NCI-H1105 treated with DMSO at 0.1 percent for 48 hours (cell line): ENCODE measurements at places on chromosomes 2 and 18.
A peak's percentile ranks its signal among the peaks of the same experiment; 100 is the strongest.

GRCh38 chr2:224927011-224927410 lies 115.3 kb downstream of the DOCK10 start:
- DNase-seq: no peak

GRCh38 chr2:190534310-190535120 lies at the start of gene NEMP2:
Gene NEMP2, minus strand, starts transcription at chr2:190534722. Its CDS starts 67 bp downstream, at chr2:190534655.
- DNase-seq: peak; percentile 73

GRCh38 chr18:34729740-34730355 lies 19.8 kb downstream of the DTNA start:
- no peak for DNase-seq

DNA sequence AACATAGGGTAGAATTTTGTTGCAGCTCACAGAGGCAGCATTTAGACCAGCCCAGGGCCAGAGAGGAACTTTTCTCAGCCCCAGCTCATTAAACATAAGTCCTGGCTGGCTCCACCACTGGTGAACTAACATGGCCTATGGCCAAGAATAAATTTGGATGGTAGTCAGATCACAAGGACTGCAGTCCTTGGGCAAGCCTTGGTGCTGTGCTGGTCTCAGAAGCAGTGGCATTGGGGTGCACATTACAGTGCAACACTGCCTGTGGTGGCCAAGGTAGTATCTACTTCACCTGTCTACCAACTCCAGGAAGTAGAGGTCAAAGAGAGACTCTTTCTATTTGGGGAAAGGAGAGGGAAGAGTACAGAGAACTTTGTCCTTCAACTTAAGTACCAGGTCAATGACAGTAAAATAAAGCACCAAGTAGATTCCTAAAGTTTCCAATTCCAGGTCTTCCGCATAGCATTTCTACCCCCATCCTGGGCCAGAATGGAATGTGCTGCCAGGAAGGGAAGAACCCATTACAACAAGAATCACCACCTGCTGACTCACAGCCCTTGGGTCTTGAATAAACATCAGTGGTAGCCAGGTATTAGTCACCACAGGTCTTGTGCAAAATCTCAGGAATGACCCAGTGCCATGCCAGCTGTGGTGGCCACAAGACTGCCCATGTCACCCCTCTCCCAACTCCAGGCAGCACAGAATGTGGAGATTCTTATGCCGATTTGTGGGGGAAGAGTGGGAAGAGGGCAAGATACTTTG lies 155.4 kb upstream of the FSIP2 start:
- peak; percentile 35 for DNase-seq

DNA sequence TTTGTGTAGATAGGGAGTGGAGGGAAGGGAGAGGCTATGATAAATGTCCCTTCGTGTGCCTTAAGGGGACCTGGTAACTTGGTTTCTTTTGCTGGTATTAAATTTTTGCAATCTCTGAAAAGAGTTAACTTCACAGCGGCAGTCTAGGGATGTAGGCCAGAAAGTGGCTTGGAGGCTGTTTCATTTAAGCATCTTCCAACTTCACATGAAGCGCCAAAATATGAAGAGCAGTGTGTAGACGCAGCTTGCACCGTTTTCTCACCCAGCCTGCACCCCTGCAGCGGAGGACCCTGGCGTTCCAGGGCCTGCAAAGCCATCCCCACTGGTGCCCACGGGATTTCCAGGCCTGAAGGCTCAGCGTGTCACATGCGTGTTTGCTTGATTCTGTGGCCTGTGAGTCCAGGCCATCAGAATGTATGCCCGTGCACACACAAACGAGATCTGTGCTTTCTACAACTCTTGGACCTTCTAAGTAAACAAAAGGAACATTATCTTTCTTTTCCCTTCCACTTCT lies 87.2 kb upstream of the EPB41L3 start:
- no peak for DNase-seq

DNA sequence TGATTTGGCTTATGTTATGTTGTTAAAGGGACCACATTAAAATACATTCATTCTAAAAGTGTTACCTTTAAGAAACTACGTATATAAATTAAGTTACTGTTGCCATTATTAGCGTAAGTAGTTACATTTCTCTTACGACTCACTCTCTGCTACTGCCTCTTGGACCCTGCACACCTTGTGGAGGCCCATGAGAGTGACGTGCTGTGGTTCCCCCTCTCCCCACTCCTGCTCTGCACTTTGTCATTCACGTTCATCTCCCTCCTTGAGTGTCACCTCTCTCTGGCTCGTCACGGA lies 830 bp upstream of the MERTK start:
- DNase-seq: no peak

DNA sequence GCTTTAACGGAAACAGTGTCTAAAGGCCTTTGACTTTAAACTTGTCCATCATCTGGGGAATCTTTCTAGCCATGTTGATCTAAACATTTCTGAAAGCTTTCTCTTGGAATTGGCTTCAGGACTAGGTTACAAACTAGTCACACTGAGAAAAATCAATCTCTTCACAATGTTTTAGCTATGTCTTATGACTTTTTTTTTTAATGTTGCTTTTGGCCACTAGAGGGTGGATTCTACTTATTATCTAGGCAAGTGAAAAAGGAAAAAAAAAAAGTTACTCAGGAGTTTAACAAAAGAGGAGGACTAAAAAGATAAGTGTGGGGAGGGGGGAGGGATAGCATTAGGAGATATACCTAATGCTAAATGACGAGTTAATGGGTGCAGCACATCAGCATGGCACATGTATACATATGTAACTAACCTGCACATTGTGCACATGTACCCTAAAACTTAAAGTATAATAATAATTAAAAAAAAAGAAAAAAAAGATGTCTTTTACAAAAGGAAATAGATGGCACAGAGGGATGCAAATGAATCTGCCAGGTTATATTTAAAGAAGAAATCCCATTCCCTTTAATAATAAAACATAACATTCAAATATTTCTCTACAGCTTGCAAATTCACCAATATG lies 160.4 kb upstream of the PID1 start:
- DNase-seq: peak; percentile 58

- no peak for DNase-seq
These were observed 3.1 kb downstream of the RAB11FIP5 start for GRCh38 chr2:73109431-73110167.

- no peak for DNase-seq
These were observed 28.8 kb upstream of the SIX3 start for GRCh38 chr2:44912660-44913059.

GRCh38 chr18:46096651-46097300 lies 1.3 kb downstream of the ATP5F1A start:
- DNase-seq: no peak

DNA sequence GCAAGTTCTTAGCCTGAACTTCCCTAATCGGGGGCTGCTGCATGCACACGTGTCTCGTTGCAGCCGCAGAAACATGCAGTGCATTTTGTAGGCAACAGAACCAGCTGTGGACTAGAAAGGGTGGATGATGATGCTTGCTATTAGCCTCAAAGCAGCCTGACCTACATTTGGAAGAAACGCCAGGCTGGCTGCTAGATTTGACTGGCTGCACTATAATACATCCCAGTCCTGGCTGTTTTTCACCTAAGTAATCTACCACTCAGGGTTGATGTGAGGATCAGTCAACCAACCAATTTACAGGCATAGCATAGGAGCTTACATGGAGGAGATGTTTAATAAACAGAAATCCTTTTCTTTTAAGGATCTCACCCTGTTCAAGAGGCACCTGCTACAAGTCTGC lies 56.4 kb upstream of the SPP2 start:
- DNase-seq: no peak

DNA sequence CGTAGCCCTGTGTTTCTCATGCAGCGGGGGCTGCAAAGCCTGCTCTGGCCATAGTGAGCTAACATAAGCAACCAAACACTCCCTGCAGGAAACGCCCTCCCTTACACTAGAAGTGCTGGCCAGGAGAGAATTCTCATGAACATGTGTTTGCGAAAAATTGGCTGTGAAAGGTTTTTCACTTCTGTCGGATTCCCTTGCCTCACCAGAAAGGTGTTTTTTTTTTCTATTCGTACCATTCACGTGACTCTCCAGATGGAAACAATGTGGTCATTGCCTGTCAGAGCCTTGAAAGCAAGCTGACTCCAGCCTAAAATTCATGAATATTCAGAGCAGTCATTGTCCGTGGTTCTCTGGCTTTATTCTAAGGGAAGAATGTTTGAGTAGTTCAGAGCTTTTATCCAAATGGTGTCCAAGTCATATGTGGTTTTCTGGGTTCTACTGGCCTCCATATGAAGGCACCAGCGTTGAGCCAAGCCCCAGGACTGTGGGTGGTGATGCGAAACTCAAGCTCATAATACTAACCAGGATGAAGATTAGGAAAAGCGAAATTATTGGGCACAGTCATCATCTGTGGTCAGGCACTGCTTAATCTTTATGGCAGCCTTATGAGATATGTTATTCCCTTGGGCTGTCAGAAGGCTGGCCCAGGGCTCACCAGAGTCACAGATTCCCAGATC lies 236.4 kb downstream of the ALPK2 start:
- no peak for DNase-seq
